PC-9 (cell line): ENCODE measurements at places on chromosomes 1 and 21.

- DNase-seq = no peak
Measured at GRCh38 chr1:19514391-19514831, 29.1 kb upstream of the CAPZB start.

- DNase-seq = no peak
Measured at GRCh38 chr1:30250984-30251850, 472.2 kb downstream of the MATN1 start.

DNA sequence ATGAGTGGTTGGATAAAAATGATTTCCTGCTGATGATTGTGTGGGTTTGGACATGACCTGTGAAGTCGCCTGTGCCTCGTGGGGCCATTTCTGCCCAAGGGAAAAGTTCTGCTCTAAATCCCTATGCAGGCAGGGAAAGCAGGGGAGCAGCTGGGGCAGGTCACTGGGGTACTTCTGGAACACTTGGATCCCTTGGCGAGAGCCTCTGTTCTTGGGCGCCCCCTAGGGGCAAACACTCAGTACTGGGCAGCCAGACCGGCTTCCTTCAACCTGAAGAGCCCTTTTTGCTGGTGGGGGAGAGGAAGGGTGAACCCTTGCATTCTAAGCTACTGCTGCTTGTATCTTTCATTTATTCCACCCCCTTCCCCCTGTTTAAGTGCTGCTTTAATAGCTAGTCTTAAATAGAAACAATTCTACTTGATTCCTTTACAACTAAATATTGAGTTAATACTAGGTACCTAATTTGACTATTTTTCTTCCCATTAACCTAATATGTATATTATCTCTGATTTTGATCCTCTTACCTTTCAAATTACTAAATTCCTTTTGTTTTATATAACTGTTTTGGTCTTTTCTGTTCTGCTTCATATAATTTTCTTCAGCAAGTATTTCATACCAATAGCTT is 5.1 kb upstream of the CLEC20A start:
- DNase-seq = peak; percentile 53

DNA sequence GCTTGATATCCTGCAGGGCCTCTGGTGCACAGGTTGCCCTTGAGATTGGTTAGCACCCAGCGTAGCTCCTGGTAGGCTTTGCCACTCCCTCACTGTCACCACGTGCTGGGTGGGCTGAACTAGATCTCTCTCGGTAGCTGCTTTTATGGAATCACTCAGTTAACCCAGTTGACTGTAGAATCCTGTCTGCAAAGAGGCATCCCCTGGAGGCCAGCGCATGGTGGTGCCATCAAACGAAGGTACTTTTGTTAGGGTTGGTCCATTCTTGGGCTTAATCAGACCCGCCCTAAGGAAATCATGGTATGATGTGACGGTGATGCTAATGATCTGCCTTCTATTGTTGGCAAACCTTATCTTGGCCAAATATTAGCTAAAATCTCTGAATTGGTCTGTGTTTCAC is 153.4 kb downstream of the GALNT2 start:
- no peak for DNase-seq

DNA sequence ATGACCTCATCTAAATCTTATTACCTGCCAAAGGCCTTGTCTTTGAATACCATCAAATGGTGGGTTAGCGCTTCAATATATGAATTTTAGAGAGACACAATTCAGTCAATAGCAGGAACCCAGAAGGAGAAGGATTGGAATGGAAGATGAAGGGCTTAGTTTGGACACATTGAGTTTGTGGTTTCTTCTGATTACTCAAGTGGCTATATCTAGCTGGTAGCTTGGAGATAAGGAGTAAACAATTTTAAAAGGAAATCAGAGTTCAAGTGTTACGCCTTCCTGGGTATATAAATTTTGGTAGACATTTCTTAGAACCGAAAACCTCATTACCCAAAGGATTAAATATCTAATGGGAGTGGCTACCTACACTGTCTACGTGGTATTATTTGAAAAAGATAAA is 80.2 kb downstream of the RGS2 start:
- no peak for DNase-seq

- no peak for DNase-seq
Measured at GRCh38 chr1:244030481-244031040, 20.5 kb upstream of the ZBTB18 start.

DNA sequence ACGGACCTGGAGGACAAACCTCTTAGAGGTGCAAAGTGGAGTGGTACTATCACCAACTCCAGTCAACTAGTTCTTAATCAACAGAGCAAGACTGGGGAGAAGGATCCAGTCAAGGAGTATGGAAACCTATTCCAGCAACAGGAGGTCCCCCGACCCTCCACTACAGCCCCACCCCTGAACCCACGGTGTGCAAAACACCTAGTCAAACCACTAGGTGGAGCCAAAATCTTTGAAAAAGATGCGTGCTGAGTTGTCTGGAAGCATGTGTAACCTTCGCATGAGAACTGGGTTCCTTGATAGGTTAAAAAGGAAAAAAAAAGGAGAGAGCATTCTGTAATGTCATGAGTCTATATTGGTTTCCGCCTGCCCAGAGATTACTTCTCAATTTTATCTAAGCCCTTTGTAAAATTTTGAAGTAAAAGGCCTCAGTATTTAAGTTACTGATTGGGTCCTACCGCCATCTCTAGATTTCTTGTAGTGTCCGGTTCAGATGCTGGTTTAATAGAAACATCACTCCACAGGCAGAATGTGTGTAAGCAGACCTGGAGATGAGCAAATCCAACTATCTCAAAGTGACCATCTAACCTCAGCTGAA is 81.9 kb upstream of the HAO2 start:
- peak; percentile 11 for DNase-seq

DNA sequence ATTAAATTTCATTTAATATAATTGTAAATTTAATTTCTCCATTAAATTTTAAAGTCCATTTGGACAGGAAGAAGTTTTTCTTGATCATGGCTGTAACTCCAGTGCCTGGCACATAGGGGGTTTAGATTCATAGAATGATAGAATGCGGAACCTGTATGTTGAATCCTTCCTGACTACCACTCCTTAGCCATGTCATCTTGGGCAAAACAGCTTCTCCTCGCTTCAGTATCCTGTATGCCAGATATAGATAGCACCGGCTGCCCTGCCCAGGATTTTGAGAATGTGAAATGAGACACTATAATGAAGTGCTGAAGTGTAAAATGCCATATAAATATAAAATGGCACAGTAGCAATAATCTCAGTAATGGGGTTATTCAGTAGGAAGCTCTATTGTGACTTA is 6.4 kb downstream of the DYRK1A start:
- DNase-seq = no peak
